ENCODE measurements at places on chromosomes 6 and 20. TPM values are rescaled to one million over a fixed set of nuclear protein-coding genes. Genes with fewer than 3 reads are reported as not detected.

Gene CCHCR1
- 26.2 TPM for total RNA-seq

Gene MYLK2
- not detected for total RNA-seq

DNA sequence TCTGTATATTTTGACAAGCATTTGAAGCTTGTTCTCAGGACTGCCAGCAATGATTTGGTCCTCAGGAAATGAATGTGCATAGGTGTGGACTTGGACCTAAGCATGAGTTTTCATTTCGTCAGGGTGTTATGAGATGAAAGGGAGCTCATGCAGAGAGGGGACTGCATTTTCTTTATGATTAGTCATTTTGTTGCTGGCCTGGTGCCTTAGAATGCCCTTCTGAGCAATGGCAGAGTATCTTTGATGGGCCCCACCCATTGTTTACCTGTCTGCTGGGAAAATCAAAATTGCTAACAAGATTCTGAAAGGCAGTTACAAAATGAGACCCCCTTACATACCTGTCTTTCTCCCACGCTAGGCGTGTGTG is 51.5 kb upstream of the MTHFD1L start:
- no peak for DNase-seq

DNA sequence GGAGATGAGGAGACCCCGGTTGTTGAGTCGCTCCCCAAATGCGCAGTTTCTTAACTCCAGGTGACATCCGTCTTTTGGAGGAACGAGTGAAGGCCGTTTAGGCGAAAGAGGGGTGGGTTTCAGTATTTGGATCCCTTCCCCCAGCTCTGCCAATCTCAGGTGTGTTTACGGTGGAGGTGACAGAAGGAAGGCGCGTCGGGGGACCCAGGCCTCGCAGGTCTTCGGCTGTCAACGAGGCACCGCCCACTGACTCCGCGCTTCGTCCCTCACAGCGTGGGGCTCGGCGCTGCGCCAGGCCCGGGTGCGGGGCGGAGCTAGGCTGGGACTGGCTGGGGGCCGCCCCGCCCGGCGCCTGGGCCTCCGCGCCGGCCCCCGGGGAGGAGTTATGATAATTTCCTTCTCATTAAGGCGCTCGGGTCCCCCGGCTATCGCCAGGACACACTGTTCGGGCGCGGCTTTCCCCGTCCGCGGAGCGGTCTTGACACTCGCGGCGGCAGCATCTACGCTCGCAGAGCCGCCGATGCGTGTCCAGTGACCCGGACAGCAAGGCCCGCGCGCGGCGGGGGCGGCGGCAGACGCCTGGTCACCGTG is at the start of gene TFAP2C:
TFAP2C (plus strand) TSS at position 434 of the 591 bp plus-strand sequence. CDS start 239 bp downstream, outside the sequence.
- DNase-seq, result peak; percentile 89

DNA sequence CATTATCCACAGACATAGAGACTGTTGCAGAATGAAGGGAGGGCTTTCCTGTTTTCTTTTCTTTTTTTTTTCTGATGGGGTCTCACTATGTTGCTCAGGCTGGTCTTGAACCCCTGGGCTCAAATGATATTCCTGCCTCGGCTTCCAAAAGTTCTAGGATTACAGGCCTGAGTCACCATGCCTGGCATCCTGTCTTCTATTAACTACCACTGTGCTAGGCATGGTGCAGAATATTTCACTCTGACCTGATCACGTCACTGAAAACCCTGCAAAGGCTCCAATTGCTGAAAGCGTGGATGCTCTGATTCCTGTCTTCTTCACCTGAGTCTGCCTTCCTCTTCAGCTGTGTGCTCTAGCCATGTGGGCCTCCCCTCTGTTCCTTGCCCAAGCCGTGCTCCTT is 8.5 kb upstream of the DNMT3B start:
- DNase-seq, result no peak

- no peak for DNase-seq
These were observed 609.0 kb downstream of the QKI start for GRCh38 chr6:164023535-164023934.

GRCh38 chr6:9346923-9347322 is 911.6 kb upstream of the SLC35B3 start:
- no peak for DNase-seq

DNA sequence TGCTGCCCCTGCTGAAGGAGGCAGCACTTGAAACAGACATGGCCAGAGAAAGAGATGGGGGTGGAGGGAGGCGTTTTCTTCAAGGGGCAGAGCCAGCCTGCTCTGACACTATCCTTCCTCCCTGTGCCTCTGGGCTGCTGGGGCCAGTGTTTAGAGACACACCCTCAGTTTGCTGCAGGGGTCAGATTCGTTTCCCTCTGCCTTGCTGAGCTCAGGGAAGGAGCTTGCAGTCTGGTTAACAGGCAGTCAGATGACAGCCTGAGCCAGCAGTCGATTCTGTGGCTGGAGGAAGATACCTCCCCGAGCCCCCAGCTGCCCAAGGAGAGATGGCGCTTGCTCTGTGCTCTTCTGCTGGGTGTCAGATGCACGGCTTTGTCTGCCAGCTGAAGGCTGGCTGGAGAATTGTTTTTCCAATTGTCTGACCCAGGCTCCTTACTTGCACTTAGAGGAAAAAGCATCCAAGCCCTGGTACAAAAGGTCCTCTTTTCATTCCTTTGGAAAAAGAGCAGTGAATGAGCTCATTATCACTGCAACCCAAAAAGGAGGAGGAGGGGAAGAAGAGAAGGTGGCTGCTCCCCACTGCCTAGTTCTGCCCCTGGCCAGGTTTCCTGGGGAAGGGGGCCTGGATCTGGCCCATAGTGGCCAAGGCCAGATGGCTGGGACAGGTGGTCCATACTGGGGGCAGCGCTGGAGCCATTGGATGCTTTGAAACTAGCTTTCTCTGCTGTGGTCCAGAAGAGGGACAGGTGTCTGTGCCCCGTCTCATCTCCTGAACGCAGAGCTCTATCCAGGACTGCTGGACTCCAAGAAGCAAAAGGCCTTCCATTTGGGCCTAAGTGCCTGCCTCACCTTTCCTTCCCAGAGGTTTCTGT is 88.2 kb downstream of the TCP11 start:
- DNase-seq, result no peak
